ENCODE measurements at places on chromosomes 7 and 10.
A peak's percentile ranks its signal among the peaks of the same experiment; 100 is the strongest.

DNA sequence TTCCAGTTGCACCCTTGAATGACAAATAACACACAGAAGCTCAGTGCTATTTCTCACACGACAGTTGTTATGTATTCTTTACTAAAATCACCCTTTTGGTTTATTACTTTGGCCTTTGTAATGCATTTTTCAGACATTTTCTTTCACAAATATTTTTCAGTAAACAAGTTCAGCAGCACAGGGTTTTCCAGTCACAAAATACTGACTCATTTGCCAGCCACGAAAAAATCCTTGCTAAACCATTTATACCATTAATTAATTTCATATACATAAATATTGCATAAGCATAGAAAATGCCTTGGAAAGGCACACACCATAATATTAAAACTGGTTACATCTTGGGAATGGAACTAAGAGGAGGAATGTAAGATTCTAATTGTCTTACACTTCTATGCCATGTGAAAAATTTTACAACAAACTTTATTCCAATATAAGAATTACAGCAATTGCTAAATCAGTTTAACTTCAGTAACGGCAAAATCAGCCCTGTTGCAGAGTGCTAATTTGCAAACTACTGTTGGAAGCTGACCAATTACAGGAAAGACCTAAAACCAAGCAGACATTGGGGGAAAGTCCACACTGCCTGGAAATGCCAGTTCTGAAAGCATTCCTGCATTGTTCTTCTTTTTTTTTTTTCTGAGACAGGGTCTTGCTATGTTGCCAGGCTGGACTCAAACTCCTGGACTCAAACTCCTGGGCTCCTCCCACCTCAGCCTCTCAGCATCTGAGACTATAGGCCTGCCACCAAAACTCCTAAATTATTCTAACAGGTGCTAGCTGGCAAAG is 31.6 kb upstream of the PBLD start:
- DNase-seq: no peak

DNA sequence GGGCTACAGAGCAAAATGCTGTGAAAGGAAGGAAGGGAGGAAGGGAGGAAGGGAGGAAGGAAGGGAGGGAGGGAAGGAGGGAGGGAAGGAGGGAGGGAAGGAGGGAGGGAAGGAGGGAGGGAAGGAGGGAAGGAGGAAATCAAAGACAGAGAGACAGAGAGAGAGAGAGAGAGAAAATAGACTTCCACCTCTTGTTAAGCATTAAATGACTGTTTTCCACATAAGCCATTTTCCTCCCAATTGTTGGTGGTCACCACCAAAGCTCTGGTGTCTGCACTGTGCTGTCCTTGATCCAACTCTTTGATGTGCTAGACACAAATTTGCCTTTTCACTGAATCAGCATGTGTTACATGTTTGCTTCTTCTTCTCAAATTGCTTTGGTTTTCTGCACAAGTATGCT is 90.7 kb upstream of the INHBA start:
- DNase-seq: no peak

DNA sequence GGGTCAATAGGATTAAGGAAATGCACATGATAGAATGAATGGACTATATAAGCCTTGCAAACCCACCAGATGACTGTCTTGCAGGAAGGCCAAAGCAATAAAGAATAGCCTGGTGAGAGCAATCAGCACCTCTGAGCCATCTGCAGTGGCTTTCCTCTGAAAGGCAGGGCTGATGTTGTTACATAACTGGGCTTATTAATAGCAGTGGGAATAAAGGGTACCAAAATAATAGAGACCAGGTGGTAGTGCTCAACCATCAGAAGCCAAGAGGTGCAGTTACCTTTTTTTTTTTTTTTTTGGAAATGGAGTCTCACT is 16.8 kb upstream of the VPS26A start:
- no peak for DNase-seq

DNA sequence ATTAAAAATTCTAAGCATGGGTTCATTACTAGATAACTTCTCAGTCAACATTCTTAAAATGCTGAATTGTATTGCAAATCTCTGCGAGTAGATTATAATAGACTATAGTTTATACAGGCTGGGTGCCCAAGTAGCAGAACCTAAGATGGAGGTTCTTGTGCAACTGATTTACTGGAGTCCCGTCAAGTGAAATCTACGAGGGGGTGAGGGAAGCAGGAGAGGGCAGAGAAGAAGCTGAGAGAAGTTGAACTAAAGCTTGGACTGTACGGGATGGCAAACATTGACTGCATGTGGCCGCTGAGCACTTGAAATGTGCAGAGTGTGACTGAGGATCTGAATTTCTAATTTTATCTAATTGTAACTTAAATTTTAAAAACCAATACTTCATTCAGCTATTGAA is 124.5 kb downstream of the CTNNA3 start:
- DNase-seq: no peak

- DNase-seq: no peak
Measured at GRCh38 chr10:1448252-1448930, 288.9 kb downstream of the ADARB2 start.

DNA sequence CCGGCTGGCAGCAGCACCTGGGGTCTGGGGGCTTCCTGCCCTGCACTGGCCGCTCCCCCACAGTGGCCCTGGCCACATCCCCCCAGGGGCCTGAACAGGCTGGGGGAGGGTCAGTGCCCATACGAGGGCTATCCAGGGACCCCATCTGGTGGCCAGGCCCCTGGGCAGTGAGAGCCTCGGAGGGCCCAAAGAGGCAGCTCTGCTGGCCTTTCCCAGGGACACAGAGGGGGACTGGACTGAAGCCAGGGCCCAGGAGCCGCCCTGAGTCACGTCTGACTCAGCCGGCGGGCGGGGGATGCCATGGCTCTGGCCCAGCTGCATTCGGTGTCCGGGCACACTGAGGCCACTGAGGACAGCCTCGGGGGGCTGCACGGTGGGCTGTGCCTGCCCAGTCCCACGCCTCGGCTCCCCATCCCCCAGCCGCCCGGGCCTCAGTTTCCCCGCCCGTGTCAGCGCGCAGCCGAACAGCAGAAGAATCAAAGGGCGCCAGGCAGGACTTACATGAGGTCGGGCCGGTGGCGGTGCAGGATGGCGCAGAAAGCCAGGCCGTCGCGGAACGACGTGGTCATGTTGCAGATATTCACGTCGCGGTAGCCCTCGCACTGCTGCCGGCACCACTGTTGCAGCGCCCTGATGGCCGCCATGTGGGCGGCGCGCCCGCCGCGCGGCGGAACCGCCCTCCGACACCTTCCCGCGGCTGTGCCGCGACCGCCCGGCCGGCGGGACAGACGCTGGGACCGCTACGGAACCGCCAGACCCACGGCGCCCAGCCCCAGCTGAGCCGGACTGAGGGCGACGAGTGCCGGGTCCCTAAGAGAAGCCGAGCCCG is at the start of gene MICALL2:
Gene MICALL2, minus strand, starts transcription at position 788 of the 829 bp plus-strand sequence. Its CDS starts 144 bp downstream, at position 644.
- peak; percentile 87 for DNase-seq

- DNase-seq: peak; percentile 71
Measured at GRCh38 chr7:74455928-74456327, 2.2 kb downstream of the GTF2IRD1 start.

- DNase-seq: no peak
Measured at GRCh38 chr10:22386503-22386902, 41.2 kb downstream of the SPAG6 start.

DNA sequence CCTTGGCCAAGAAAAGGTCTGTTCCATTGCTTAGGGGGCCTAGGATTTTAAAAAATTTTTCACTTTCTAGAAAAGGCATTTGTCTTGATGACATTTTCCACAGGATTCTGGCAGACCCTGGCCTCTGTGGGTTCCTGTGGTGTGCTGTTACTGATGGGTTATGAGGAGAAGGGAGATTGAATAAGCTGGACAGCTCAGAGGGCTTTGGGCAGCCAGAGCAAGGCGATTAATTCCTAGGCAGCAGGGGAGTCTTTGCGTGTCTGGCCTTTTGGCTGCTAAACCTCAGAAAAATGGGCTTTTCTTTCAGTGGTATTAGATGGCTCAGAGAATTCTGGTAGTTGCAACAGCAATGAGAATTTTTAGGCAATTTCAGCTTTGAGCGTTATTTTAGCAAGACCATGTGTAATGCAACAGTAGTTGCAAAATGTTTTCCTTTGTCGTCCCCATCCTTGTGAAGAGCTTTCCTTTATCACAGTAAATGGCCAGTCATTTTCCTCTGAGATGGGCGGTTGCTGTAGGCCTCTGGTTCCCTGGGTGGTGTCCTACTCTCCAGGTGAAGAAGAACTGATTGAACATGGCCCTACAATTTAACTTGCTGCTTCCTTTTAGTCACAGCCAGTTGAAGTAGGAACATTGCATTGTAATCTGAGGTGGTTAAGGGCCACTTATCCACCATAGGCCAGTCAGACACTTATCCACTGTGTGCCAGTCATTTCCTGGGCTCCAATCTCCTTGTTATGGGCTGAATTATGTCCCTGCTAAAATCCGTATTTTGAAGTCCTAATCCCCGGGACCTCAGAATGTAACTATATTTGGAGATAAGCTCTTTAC is 43.2 kb downstream of the SH2D4B start:
- no peak for DNase-seq

DNA sequence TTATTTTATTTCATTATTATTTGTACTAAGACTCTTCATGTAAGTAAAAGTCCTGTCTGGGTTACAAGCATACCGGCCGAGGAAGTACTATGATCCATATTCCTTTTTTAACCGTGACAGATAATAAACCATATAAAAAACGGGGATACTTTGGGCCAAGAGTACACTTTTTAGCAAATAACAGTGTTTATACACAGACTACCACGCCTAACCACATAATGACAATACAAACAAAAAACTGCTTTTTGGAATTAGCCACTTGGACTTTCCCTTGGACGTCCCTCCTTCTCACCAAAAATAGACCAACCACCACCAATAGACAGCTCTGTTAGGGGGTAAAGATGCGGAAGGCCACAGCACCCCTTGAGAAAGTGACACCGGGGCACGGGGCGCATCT is 800 bp downstream of the MINDY3 start:
- no peak for DNase-seq

DNA sequence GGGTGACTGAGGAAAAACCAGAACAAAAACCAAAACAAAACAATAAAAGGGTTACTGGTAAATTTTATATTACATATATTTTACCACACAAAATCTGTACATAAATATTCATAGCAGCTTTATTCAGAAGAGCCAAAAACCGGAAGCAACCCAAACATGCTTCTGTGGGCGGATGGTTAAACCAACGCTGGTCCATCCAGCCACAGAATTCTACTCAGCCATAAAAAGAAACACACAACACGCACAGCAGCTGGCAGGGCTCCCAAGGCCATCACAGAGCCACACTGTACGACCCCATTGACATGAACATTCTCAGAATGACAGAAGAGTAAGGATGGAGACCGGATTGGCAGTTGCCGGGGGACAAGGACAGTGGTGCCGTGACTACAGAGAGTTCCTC is 83.6 kb downstream of the PROSER2 start:
- no peak for DNase-seq

- no peak for DNase-seq
Measured at GRCh38 chr7:135178364-135178763, 7.9 kb upstream of the CYREN start.

GRCh38 chr7:130649004-130649790 is 19.4 kb downstream of the COPG2 start:
- peak; percentile 95 for DNase-seq

DNA sequence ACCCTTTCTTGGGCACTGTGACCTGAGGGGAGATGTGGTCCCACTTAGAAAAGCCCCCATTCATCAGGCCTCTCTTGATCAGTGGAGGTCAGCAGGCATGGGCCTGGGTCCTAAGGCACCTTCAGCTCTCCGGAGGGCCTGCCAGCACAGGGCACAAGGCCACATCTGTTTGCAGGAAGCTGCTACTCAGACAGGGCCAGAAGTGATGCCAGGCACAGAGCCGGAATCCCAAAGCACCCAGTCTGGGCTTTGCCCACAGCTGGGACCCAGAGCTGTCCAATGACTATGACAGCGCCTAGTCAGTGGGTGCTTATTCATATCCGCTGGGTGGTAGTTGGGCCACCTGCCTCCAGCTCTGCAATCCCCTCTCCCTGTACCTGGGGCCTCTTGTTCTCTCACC is 63.2 kb upstream of the ELN start:
- DNase-seq: no peak

GRCh38 chr10:53579773-53580172 is 807.2 kb upstream of the MBL2 start:
- DNase-seq: no peak

All from iris pigment epithelial cell (primary cell).